HS-5 (cell line): ENCODE measurements at places on chromosomes 6 and 20.

DNA sequence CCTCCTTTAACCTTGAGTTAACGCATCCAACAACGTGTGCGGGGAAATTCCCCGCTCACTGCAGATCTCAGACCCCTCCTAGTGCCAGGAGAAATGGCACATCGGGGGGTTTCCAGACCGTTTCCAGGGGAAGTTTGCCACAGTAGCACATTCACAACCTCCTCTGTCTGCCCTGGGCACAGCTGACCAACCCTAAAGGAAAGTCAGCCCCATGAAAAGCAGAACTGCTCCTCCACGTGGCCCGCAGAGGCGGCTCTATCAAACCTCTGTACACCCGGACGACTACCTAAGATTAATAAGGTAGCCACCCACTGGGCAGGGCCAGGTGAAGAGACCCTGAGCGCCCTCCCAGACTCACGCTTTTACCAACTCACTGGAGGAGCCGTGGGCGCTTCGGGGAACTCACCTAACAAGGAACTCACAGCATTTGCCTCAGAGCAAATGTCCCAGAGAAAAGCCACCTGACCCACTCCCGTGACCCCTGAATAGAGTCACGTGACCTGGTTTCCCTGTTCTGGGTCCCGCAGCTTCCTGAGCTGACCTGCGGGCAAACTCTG, 93.1 kb downstream of the PRND start:
- no peak for DNase-seq

DNA sequence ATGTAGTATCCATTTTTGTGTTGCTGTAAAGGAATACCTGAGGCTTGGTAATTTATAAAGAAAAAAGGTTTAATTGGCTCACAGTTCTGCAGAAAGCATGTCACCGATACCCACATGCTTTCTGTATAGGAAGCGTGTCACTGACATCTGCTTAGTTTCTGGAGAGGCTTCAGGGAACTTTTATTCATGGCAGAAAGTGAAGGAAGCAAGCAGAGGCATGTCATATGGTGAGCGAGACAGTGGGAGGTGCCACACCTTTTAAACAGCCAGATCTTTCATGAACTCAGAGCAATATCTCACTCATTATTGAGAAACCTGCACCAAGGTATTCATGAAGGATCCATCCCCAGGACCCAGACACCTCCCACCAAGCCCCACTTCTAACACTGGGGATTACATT, 3.5 kb downstream of the SUMO4 start:
- no peak for DNase-seq

- no peak for DNase-seq
Measured at GRCh38 chr20:846894-847278, 13.4 kb downstream of the FAM110A start.

DNA sequence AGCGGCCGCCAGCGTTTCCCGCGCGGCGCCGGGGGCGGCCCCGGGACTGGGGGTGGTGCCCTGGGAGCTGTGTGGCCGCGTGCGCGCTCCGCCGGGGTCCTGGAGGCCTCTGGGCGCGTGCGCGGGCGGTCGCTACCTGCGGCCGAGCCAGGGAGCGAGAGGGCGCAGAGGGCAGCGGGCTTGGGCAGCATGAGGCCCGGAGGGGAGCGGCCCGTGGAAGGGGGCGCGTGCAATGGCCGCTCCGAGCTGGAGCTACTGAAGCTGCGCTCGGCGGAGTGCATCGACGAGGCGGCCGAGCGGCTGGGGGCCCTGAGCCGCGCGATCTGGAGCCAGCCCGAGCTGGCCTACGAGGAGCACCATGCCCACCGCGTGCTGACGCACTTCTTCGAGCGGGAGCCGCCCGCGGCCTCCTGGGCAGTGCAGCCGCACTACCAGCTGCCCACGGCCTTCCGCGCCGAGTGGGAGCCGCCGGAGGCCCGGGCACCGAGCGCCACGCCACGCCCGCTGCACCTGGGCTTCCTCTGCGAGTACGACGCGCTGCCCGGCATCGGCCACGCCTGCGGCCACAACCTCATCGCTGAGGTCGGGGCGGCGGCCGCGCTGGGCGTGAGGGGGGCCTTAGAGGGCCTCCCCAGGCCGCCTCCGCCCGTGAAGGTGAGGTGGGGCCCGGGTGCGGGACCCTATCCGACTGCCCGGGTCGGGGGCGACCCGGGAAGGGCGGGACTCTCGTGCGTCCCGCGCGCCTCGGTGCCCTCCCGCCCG, at the start of gene PM20D2:
TSS of gene PM20D2 (plus strand) at position 100 of the 762 bp plus-strand sequence. CDS start at position 190, 90 bp downstream.
- no peak for DNase-seq

GRCh38 chr20:32285621-32286371, 8.3 kb downstream of the KIF3B start:
- DNase-seq, result peak; percentile 35

- no peak for DNase-seq
Measured at GRCh38 chr6:12189661-12190060, 100.5 kb upstream of the EDN1 start.

DNA sequence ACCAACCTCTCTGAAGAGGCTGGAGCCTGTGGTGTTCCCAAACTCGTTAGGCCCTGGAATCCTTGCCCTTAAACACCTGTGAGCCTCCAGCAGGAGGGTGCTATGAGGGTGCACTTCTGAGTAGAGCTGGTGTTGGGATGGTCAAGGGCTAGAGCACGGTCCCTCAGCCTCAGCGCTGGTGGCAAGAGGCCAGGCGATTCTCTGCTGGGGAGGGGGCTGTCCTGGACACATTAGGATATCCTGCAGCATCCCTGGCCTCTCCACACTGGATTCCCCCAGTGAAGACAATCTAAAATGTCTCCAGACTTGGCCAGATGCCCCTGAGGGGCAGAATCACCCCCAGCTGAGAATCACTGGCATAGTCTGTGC, 157.8 kb downstream of the SYCP2 start:
- DNase-seq, result no peak

- DNase-seq, result no peak
Measured at GRCh38 chr20:38000293-38000692, 33.0 kb downstream of the TTI1 start.

DNA sequence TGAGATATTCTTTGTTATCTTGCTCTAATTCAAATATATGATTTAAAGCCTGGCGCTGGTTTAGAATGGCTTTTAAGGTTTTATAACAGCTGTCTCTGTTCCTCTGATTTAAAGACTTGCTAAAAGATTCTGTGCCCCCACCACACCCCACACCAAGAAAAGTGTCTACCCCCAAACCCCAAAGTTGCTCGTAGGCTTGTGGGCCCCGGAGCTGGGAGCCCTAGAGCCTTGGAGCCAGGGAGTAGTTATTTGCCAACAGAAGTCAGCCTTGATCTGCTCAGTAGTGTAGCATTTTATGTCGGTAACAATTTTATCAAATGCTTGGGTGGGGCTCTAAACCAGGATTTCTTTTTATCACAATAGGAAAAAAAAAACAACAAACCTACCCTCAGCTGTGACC, 105.2 kb upstream of the TRAF3IP2 start:
- DNase-seq, result no peak

- DNase-seq, result no peak
Measured at GRCh38 chr6:165229216-165229615, 80.2 kb downstream of the C6orf118 start.

GRCh38 chr6:120211955-120212792, 862.6 kb upstream of the MAN1A1 start:
- DNase-seq, result peak; percentile 63

DNA sequence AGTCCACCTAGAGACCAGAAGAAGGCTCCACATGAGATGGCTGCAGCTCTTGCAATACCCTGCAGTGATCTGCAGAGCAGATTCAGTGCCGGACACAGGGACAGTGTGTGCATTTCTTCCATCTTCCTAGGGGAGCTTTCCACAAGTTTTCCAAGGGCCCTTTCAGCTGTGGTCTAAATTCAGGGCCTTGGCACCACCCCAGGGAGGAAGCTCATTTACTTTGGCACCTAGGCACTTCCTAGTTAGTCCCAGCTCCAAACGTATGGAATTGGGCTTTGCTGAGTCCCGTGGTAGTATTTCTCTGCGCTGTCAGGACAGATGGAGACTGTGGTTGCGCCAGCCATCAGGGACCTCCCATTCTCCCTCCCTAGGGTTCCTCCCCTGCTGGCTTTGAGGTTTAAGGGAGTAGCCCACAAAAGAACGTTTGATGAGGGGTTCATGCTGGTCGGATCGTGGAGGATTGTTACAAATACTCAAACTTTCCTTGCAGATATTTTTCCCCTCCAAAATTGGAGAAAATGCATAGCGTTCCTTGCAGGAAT, 182.3 kb upstream of the UST start:
- DNase-seq, result no peak

GRCh38 chr6:109389650-109390274, 7.5 kb upstream of the CD164 start:
- DNase-seq, result no peak

DNA sequence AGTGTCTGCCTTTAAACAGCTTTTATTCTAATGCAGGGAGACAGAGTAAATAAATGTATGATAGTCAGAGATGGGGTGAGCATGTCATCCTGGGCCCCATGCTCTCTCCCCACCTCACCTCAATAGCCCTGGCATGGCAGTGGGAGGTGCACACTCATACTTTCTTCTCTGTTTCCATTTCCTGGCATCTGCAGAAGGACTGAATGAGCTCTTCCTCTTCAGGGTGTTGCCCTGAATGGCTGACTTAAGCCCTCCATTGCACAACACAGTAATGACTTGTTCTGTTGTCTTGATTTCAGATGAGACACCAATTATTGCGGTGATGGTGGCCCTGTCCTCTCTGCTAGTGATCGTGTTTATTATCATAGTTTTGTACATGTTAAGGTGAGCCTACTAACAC, 57.0 kb upstream of the GNRH2 start:
- DNase-seq, result no peak

DNA sequence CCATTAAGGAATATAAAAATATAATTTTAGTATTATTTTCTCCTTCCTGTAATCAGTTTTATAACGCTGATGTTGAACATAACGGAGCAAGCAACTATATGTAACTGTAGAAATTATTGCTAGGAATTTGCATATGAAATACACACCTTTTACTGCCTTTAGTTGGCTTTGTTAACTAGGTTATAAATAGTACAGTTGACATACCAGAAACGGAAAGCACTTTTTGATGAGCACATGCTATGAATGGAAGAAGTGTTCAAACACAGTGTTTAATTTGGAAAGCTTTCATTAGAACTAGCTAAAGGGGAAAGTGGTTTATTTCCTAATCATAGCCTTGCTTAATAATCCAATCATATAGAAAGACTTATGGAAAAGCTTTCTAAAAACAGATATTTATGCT, 25.3 kb upstream of the BEND3 start:
- DNase-seq, result no peak

DNA sequence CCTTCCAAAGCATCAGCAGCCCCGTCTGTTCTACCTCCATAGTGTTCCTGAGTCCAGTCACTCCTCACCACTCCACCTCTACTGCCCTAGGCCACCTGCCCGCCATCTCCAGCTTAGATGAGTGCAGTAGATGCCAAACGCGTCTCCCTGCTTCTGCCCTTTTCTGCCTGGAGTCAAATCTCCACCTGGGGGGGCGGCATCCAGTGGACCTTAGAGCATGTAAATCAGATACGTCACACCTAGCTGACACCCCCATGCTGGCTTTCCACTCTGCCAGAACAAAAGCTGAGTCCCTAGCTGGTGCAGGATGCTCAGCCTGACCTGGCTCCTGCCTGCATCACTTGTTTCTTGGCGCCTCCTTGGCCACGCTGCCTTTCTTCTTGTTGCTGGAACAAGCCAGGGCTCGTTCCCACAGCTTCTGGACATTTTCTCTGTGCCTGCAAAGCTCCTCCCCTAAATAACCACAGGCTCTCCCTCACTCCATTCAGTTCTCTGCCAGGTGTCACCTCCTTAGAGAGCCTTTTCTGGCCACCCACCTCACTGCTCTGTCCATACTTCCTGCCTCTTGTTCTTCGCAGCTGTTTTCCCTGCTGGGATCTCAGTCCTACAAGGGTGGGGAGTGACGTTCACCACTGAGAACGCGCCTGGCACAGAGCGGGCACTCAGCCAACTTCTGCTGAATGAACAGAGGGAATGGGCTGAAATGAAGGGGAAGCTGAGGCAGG, 5.8 kb downstream of the DDR1 start:
- no peak for DNase-seq

GRCh38 chr6:1335367-1336037, 23.6 kb downstream of the FOXQ1 start:
- peak; percentile 91 for DNase-seq

GRCh38 chr6:31697555-31697954, 5.6 kb downstream of the ABHD16A start:
- DNase-seq, result no peak

DNA sequence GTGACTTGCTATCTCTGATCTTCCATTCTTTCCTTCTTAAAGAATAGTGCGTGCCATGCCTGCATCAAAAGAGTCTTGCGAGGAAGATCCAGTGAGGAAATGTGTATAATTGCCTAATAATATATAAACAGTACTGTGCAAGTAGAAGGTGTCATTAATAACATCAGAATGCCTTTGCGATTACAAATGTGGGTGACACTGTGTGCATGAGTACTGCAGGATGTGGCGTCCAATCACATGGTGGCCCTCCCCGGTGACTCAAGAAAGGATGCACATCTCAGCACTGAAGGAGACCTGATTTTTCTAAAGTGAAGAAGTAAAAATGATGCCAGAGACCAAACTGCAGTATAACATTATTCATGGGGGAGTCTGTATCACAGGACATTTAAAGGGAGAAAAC, 107.5 kb upstream of the EDN1 start:
- DNase-seq, result no peak

GRCh38 chr20:19510611-19511010, 247.4 kb upstream of the RIN2 start:
- DNase-seq, result no peak

DNA sequence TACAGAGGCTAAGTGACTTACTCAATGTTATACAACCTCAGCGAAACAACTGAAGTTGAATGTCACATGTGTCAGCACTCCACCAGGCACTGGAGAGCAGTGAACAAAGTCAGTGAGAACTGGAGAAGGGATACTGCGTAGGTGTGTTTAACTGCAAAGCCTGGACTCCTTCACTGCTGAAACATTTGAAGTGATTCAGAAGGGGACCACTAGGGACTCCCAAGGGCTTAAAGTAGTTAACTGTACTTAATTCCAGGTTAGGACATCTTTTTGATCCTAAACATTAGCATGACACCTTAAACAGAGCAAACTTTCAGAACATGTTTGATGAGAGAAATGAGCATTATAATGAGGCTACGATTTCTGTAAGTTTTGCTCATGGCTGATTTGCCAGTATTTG, 45.0 kb upstream of the ZBTB24 start:
- DNase-seq, result no peak

DNA sequence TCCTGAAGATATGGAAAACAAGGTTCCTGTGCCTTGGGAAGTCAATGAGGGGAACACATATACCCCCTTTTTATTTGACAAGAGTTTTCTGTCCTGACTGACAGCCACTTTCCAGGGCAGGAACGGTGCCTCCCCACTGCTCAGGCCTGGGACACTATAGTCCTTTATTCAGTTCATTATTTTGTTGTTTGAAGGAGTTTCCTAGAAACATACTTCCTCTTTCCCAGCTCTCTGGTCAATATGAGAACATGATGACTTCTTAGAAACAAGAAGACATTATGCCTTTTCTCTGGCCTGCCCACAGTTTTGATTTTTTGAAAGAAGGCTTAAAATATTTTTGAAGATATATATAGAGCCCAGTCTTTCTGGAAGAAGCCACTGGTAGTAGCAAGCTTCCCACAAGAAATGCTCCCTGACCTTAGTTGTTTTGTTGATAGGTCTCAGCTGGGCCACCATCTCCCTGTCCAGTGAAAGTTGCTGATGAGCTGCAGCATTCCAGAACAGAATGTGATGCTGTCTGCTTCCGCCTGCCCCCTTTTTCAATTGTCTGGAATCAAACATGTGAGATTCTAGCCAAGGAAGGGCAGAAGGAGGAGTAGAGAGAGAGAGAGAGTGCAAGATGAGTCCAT, 350.0 kb upstream of the PRND start:
- DNase-seq, result no peak

GRCh38 chr6:85157311-85157710, 292.6 kb upstream of the NT5E start:
- no peak for DNase-seq
